Breast epithelium (tissue), 4 donors: ENCODE measurements at places on chromosomes 7 and 10. TPM values are rescaled to one million over a fixed set of nuclear protein-coding genes. Genes with fewer than 3 reads are reported as not detected.

The MARVELD1 gene
- total RNA-seq, result 16.2 TPM

The IFIT5 gene
- 13.8 TPM for total RNA-seq

The TAS2R40 gene
- total RNA-seq, result not detected

DNA sequence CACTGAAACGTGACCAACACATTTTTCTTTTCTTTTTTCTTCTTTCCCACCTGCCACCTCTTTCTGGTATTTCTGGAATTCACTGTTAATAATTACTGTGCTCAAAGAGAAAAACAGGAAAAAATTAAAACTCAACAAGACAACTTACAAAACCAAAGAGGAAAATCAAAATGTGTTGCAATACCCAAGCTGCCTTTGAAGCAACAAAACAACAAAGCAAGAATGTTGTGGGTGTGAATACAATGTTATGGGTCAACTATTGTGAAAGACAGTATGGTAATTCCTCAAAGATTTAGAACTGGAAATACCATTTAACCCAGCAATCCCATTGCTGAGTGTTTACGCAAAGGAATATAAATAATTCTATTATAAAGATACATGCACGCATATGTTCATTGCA is 415.1 kb downstream of the GFRA1 start:
- DNase-seq, result no peak

DNA sequence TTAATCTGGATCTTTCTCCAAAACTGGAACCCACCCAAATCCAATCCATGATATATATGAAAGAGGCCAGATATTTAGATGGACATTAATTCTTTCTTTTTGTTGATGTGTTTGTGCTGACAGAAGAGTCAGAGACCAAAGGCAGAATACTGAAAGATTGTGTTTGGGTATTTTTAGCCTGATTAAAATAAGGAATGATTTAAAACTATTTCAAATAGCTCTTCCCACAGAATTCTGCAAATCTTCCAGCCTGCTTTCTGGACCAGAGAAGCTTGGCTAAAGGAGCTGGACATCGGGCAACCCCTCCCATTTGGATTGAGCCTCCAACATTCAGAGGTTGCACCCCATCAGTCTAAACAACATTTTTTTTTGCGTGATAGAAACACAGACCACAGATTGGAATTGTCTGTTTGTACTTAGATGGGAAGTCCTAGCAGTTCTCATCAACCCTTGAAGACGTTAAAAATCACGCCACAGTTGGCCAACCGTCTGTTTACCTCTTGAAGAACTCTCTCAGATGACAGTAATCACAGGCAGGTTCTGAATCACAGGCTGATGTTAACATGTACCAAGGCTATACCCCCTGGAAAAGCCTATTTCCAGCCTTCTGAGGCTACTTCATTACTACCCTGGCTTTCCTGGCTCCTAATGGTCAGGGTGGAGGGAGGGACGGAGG is 155.2 kb upstream of the NRP1 start:
- DNase-seq, result no peak
